Activated CD4-positive, alpha-beta T cell treated with anti-CD3 and anti-CD28 coated beads for 36 hours (primary cell): ENCODE measurements at places on chromosomes 2 and 18. TPM values are rescaled to one million over a fixed set of nuclear protein-coding genes. Genes with fewer than 3 reads are reported as not detected.

RUFY4 gene
- 1.7 TPM for total RNA-seq

COL5A2 gene
- total RNA-seq, result 0.50 TPM

ABHD1 gene
- 0.39 TPM for total RNA-seq

PPP1R7 gene
- 104 TPM for total RNA-seq

BUB1 gene
- 93.5 TPM for total RNA-seq

KDM3A gene
- total RNA-seq, result 82.9 TPM

RPRM gene
- total RNA-seq, result not detected

REG1B gene
- not detected for total RNA-seq
